ENCODE measurements at places on chromosomes 12 and 14.
A peak's percentile ranks its signal among the peaks of the same experiment; 100 is the strongest.

DNA sequence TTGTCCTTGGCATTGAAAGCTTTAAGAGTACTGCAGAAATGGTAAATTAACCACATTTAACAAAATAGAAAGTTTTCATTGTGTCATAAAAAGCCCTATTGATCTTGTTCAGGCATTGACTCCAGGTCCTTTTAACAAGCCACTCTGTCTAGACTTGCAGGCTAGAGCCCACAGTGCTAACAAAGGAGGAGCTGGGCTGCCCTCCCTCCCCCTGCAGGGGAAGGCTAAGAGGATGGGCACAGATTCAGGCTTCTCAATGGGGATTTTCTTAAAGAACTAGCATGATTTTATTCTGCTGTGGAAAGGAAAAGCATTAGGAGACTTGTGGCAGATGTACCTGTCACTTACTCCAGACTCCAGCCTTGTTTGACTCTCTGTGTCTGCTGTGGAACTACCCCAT lies 463.6 kb downstream of the NRXN3 start:
- H3K27me3 ChIP-seq, result no peaks in the 10 kb centered on the region
- no peak overlapping the region for H3K27ac ChIP-seq
- H3K4me1 ChIP-seq, result no peaks in the 10 kb centered on the region

- H3K4me1 ChIP-seq, result no peaks in the 10 kb centered on the region
- no peak for DNase-seq
- H3K27ac ChIP-seq, result no peak overlapping the region
- no peak overlapping the region for H3K4me3 ChIP-seq
- no peaks in the 10 kb centered on the region for H3K36me3 ChIP-seq
- H3K27me3 ChIP-seq, result no peaks in the 10 kb centered on the region
These were observed 258.4 kb upstream of the SFSWAP start for GRCh38 chr12:131452444-131452860.

DNA sequence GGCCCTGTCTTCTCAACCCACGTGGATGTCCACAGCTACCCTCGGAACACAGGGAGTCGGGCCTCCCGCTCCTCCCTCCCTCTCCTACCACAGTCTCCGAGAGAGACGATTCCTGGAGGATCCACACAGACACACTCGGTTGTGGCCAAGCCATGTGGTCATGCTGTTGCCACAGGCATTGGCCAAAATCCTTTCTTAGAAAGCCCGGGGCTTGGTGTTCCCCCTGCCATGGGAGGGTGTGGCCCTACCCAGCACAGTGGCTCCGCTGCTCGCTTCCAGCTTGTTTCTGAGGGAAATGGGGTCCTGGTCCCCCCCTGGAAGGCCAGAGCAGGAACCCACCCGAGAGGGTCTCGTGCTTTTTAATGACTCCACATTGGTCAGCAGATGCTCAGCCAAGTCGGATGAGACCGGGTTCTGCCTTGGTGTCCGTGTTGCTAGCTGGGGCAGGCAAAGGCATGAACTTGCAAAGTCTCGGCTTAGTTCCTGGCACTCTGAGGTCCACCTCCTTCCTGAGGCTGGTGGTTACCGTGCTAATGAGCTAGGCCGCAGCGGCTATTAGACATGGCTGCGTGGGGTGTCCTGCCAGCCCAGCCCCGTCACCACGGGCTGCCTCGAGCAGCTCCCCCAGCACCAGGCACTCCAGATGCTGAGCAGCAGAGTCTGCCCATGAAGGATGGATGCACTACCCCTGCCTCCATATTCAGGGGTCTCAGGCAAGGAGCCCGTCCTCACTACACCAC lies 46.8 kb upstream of the MEG3 start:
- no peaks in the 10 kb centered on the region for H3K36me3 ChIP-seq
- H3K27me3 ChIP-seq, result peaks cover 63% of the 10 kb centered on the region
- H3K4me3 ChIP-seq, result no peak overlapping the region
- no peak overlapping the region for H3K27ac ChIP-seq

DNA sequence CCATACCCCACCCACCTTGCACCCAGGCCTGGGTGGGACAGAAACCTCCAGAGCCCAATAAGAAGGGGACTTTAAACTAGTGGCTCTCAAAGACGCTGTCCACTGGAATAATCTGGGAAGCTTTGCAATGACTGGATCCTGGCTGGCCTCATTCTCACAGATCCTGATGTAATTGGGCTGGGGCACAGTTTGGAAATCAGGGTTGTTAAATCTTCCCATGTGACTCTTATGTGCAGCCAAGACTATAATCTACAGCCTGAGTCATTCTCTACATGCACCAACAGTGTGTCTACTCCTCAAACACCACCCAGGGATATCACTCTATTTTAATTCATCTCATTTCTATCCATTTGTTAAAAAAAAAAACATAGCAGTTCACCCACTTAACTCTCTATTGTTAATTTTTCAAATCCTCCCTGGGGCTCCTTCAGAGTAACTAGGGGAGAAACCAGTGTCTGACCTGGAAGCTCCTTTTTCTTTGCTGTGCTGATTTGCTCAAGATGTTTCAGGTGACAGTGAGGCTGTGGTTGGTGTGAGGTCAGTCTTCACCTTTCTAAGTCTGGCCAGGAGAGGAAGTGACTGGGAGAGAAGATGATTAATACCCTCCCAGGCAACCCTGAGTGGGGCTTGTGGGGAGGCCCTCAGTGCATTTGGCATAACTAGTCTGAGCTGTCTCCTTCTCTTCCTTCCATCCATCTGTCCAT lies 211.6 kb upstream of the SFSWAP start:
- no peaks in the 10 kb centered on the region for H3K4me1 ChIP-seq
- no peak overlapping the region for H3K27ac ChIP-seq
- no peaks in the 10 kb centered on the region for H3K27me3 ChIP-seq

DNA sequence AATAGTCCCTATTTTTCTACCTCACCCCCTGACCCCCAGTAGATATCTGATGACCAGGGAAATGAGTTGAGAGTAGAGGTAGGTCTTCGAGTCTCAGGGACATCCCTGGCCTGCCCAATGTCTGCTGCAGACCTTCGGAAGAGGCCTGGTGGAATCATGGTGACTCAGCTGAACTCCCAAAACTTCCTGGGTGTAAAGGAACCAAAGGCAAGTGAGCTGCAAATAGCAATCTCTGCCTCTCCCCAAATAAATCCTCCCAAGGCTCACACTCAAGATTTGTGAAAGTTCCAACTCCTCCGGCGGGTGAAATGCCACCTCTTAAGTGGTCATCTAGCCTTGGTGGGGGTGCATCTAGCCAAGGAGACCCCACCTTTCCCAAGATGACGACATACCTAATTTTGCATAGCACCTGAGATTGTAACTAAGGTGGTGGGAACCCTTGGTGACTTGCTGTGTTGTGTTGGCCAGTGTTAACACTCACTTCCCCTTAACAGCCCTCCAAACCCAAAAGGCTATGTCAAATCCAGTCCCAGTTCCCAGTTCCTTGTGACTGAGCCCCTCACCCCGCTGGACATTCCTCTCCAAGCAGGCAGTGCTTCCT lies 6.3 kb downstream of the ZFP36L1 start:
- DNase-seq, result no peak
- peaks cover 32% of the 10 kb centered on the region for H3K4me1 ChIP-seq
- peaks cover 27% of the 10 kb centered on the region for H3K36me3 ChIP-seq
- H3K27ac ChIP-seq, result peak overlapping the region; percentile 100

GRCh38 chr12:57133916-57134315 lies 5.6 kb downstream of the LRP1 start:
- H3K4me1 ChIP-seq, result peaks cover 6% of the 10 kb centered on the region
- no peak for DNase-seq
- no peak overlapping the region for H3K4me3 ChIP-seq
- H3K36me3 ChIP-seq, result no peaks in the 10 kb centered on the region
- no peak overlapping the region for H3K27ac ChIP-seq

DNA sequence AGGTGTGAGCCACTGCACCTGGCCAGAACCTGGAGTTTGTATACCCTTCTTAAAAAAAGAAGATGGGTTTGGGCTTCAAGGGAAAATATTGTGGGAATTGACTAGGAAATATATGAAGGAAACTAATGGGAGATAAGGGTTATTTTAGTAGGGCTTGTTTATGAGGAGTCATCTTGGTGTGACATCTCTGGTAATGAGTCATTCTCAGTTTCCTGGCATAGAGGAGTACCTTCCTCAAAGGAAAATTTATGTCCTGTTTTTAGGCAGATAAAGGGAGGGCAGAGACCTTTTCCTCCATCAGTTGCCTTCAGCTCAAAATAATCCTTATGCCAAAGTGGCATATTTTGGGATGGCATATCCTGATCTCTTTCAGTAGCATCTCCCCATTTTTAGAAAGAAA lies 30.6 kb upstream of the NFKBIA start:
- no peak overlapping the region for H3K27ac ChIP-seq
- DNase-seq, result no peak
- H3K4me1 ChIP-seq, result no peaks in the 10 kb centered on the region

DNA sequence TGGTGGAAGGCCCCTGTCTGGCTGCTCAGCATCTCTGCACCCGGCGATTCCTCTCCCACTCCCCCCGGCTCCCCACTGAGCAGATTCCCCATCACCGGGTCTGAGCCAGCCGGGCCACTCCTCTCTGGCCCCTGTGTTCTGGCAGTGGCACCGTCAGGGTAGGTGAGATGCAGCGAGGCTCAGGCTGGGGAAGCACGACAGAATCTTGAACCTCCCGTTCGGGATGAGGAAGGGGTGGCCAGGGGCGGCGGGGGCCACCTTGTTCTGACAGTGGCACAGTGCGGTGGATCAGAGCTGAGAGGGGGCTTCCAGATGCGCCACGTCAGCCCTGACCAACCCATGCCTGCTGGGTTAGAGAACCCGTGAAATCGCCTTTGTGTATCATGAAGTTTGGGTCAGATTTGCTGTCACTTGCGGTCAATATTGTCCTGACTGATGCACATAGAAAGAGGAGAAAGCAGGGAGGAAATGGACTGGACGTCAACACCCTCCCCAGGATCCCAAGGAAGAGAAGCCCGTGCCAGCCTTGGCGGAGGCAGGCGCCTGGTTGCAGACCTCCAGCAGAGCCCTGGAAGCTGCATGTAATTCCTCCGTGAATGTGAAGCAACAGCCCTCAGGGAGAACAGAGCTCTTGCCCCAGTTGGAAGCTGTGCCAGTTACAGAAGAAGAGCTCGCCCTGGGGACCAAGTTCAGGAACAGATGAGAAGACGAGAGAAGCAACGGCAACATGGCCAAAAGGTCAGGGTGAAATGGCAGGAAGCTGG lies 137.1 kb upstream of the SFSWAP start:
- no peak for DNase-seq
- H3K27ac ChIP-seq, result no peak overlapping the region
- H3K36me3 ChIP-seq, result no peaks in the 10 kb centered on the region
- H3K4me1 ChIP-seq, result no peaks in the 10 kb centered on the region

- no peak overlapping the region for H3K27ac ChIP-seq
- H3K4me1 ChIP-seq, result no peaks in the 10 kb centered on the region
These were observed 120.4 kb downstream of the ETV6 start for GRCh38 chr12:11769723-11770514.

GRCh38 chr12:25332143-25332542 lies 81.4 kb upstream of the KRAS start:
- H3K4me1 ChIP-seq, result peaks cover 12% of the 10 kb centered on the region
- H3K27me3 ChIP-seq, result no peaks in the 10 kb centered on the region
- no peak for DNase-seq
- no peak overlapping the region for H3K27ac ChIP-seq

- peaks cover 6% of the 10 kb centered on the region for H3K4me1 ChIP-seq
- H3K4me3 ChIP-seq, result no peak overlapping the region
- no peak overlapping the region for H3K27ac ChIP-seq
- no peaks in the 10 kb centered on the region for H3K27me3 ChIP-seq
These were observed 7.3 kb upstream of the FAM234B start for GRCh38 chr12:13036881-13037280.

- peaks cover 6% of the 10 kb centered on the region for H3K4me1 ChIP-seq
- H3K36me3 ChIP-seq, result peaks cover 3% of the 10 kb centered on the region
- no peak overlapping the region for H3K27ac ChIP-seq
- DNase-seq, result peak; percentile 5
These were observed 131.3 kb downstream of the ITPR2 start for GRCh38 chr12:26701604-26702215.

Data from keratinocyte (primary cell).